Fibroblast of skin of abdomen (primary cell): ENCODE measurements at places on chromosomes 7 and 10.

DNA sequence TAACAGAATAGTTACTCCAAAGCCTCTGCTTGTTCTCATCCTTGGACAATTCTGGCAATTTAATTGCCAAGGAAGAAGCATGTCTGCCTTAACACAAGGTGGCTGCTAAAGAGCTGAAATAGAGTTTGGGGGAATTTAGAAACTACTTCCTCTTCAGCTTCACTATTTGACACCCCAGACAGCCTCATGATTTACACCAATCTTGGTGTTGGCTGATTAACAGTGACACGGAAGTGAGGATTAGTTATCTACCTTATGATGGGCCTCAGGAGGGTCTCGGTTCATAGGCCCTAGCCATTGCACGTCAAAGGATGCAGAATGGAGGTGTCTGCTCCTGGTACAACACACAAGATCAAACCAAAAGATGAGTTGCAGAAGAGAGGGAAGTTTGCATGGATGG is 102.4 kb downstream of the RELN start:
- no peak for DNase-seq

- peak; percentile 50 for DNase-seq
Measured at GRCh38 chr7:147089051-147089461, 972.5 kb downstream of the CNTNAP2 start.

- peak; percentile 59 for DNase-seq
Measured at GRCh38 chr7:68432585-68432984, 1165.7 kb upstream of the AUTS2 start.

DNA sequence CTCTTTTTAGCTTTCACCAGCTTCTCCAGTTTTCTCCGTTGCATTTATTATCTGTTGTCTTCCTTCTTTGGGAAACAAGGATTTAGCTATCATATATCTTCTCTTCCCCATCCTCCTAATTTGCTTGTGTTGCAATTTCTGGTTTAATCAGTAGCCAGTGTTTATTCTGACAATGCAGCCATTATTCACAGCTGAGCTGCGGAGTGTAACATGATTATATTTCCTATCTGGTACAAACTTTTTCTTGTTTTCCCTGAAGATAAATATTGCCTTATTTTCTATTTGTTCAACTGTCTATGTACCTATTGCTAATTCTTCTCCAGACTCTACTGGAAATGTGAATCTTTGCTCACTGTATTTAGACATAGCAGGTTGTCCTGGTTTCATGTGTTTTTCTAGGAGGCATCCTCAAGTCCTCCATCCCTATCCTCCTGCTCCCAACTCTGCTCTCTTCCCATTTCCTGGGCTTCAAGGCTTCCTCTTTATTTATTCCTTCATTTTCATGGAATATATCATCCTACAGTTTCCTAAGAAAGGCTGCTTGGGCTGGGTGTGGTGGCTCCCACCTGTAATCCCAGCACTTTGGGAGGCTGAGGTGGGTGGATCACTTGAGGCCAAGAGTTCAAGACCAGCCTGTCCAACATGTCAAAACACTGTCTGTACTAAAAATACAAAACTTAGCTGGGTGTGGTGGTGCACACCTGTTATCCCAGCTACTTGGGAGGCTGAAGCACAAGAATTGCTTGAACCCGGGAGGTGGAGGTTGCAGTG is 72.4 kb upstream of the KDM7A start:
- no peak for DNase-seq

DNA sequence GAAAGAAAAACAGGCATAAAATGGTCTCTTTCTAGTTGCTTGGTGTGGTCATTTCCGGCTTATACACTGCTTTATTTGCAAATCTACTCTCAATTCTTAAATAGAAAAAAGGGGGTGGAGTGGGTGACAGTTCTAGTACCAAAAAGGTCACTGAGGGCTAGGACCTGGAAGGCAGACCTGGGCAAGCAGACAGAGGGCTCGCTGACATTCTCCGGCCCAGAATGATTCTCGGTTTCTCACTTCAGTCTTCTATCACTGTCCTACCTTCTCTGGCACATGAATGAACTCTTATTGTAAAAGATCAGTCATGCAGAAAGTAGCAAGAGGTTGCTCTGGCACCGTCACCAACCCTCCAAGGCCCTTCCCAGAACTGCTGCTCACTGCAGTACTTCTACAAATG is 54.0 kb downstream of the MALSU1 start:
- DNase-seq, result no peak

DNA sequence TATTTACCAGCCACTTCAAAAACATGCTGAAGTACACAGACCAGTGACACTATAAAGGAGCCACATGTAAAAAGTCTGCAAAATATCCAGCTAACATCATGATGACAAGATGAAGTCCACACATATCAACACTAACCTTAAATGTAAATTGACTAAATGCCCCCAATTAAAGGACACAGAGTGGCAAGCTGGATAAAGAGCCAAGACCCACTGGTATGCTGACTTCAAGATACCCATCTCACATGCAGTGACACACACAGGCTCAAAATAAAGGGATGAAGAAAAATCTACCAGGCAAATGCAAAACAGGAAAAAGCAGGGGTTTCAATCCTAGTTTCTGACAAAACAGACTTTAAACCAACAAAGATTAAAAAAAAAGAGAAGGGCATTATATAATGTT is 12.9 kb upstream of the C10orf88 start:
- no peak for DNase-seq

DNA sequence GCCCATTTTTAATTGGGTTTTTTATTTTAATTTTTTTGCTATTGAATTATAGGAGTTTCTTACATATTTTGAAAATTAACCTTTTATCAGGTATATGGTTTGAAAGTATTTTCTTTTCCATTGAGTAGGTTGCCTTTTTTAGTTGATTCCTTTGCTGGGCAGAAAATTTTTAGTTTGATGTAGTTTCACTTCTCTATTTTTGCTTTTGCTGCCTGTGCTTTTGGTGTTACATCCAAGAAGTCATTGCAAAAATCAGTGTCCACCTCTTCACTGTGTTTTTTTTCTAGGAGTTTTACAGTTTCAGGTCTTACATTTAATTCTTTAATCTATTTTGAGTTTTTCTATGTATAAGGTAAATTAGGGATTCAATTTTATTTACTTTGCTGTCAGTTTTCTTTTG is 129.8 kb upstream of the FERD3L start:
- no peak for DNase-seq

GRCh38 chr7:21364801-21365271 is 63.0 kb upstream of the SP4 start:
- DNase-seq, result no peak

GRCh38 chr10:106189292-106189691 is 975.2 kb downstream of the SORCS1 start:
- peak; percentile 18 for DNase-seq

GRCh38 chr7:98102170-98102569 is 4.5 kb upstream of the LMTK2 start:
- DNase-seq, result no peak

DNA sequence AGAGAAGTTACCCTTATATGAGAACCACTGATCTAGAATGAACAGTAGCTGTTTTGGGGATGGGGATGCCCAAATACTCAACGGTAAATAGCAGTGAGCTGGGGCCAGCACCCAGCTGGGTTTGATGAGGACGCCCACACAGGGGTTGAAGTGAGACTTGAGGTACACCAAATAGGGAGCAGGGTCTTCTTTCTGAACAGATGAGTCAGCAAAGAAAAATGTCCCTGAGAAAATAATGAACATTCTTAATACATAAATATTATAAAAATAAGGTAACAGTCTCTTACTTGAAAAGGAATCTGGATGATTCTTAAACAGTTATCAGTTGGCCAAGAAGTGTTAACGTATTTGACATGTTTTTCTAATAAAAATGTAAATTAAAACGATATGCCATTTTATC is 2.0 kb downstream of the PRSS37 start:
- no peak for DNase-seq

GRCh38 chr7:138838166-138838565 is 40.2 kb upstream of the ATP6V0A4 start:
- no peak for DNase-seq

GRCh38 chr7:135448753-135449152 is 61.1 kb downstream of the CNOT4 start:
- DNase-seq, result peak; percentile 1

DNA sequence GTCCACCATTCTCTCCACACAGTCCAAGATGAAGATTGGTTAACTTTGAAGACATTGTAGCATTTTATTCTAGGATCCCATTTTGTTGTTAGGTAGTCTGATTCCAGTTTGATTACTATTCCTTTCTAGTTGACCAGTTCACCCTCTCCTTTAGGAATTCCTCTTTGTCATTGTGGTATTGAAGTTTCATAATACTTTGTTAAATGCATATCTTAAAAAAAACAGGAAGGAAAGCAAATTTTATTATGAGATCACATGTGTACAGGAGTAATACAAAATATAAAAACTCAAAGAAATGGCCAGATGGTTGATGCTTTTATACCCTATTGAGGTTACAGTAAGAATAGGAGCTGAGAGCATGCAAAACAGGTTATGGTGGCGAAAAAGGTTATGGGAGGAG is 15.5 kb upstream of the SEMA3C start:
- peak; percentile 17 for DNase-seq

DNA sequence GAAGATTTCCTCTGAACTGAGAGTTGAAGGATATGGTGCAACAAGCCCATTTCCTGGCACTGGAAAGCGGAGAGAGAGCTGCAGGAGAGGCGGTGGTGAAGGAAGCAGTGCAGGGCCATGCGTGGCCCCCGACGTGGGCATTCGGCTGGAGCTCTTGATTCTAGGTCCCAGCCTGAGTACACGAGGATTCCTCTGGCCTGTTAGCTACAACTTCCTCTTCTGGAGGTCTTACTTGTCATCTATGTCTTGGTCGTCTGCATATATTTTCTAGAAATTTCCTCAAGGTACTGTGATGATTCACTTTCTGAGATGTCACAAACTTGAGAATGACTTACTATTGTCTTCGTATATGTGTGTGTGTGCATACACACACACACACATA is 59.2 kb upstream of the JAZF1 start:
- no peak for DNase-seq
